Heart right ventricle (tissue), 16 donors: ENCODE measurements at places on chromosomes 3 and 15.

GRCh38 chr15:66594344-66594743 lies 28.5 kb upstream of the LCTL start:
- H3K4me3 ChIP-seq = no peak overlapping the region
- H3K36me3 ChIP-seq = no peaks in the 10 kb centered on the region
- H3K27me3 ChIP-seq = no peaks in the 10 kb centered on the region
- no peak for DNase-seq
- H3K27ac ChIP-seq = no peak overlapping the region

DNA sequence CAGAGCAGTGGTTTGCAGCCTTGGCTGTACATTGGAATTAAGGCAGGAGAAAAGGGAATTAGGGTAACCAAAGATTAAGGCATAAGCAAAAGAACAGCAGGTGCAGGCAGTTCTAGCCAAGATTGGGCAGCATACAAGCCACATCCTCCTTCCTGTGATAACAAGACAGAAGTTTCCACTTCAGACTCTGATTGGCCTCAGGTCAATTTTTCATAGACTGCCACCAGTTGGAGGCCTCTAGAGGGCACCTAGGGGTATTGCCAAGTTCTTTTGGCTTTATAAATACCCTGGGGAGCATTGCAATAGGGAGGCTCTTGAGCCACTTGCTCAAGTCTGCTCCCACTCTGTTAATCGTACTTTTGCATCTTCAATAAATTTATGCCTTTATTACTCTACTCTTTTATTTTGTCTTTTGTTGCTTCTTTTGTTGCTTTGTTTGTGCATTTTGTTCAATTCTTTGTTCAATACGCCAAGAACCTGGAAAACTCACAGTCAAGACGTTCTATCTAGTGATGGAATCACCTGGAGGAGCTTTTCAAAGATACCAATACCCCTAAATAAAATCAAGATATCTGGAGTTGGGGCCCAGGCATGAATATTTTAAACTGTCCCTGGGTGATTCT lies 32.2 kb upstream of the FMN1 start:
- no peak overlapping the region for H3K4me3 ChIP-seq
- peaks cover 6% of the 10 kb centered on the region for H3K4me1 ChIP-seq
- DNase-seq = no peak
- no peaks in the 10 kb centered on the region for H3K36me3 ChIP-seq
- no peaks in the 10 kb centered on the region for H3K27me3 ChIP-seq

GRCh38 chr3:18135060-18135814 lies 289.9 kb downstream of the SATB1 start:
- H3K4me3 ChIP-seq = no peak overlapping the region
- H3K4me1 ChIP-seq = no peaks in the 10 kb centered on the region

GRCh38 chr3:127152684-127153505 lies 40.0 kb upstream of the PRR23E start:
- no peak overlapping the region for H3K4me3 ChIP-seq
- no peak for DNase-seq
- H3K27me3 ChIP-seq = peaks cover 15% of the 10 kb centered on the region
- H3K4me1 ChIP-seq = no peaks in the 10 kb centered on the region
- H3K27ac ChIP-seq = no peak overlapping the region

GRCh38 chr15:56608140-56608778 lies 125.0 kb downstream of the ZNF280D start:
- no peaks in the 10 kb centered on the region for H3K4me1 ChIP-seq
- no peak overlapping the region for H3K4me3 ChIP-seq
- no peaks in the 10 kb centered on the region for H3K27me3 ChIP-seq
- no peak for DNase-seq
- H3K36me3 ChIP-seq = no peaks in the 10 kb centered on the region
- no peak overlapping the region for H3K27ac ChIP-seq

DNA sequence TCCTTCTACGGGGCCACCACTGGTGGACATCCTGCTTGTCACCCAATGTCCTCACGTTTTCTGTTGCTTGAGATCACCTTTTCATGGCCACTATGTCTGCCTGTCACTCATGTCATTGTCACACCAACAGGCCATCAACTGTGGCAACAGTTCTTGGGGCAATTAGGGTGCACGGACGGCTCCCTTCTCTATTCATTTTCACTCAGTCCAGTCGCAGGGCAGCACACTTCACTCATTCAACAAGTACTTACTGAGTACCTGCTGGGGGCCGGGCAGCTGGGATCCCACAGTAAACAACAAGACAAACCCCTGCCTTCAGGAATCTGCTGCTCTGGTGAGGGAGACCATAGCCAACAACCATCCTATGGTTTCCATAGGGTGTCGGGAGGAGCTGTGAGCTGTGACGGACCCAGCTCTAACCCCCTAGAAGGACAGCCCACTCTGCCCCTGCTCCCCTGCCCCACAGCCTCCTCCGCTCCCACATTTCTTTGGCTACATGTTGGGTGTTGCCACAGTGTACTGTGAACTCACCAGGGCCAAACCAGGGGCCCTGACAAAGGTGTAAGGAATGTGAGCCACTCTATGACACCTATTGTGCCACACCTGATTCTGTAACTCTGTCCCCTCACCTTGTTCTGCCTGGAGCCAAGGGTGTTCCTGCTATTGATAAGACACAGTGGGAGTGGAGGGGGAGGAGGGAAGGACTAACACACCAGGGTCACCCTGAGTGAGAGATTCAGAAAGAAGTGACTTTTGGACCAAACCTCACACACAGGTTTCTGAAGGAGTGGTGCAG lies 1.9 kb downstream of the VILL start:
- DNase-seq = no peak
- peaks cover 12% of the 10 kb centered on the region for H3K4me1 ChIP-seq
- no peak overlapping the region for H3K4me3 ChIP-seq
- no peaks in the 10 kb centered on the region for H3K27me3 ChIP-seq
- H3K36me3 ChIP-seq = no peaks in the 10 kb centered on the region
- no peak overlapping the region for H3K27ac ChIP-seq

DNA sequence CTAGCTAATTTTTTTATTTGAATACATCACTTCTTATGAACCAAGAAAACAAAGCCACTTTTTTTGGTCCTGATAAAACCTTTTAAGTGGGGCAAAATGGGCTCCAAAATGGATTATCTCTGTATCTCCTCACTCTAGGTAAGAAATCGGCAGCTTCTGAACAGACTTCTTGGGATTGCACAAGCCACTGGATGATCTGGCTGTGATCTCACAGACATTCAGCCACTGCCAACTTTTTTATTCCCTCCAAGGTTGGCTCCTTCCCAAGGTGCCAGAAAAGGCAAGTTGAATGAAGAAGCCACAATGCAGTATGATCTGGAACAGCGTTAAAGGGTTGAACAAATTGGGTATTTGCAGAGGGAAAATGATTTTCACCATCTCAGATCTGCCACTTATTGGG lies 73.2 kb downstream of the PRICKLE2 start:
- peaks cover 53% of the 10 kb centered on the region for H3K36me3 ChIP-seq
- no peak overlapping the region for H3K27ac ChIP-seq
- H3K27me3 ChIP-seq = no peaks in the 10 kb centered on the region
- H3K4me1 ChIP-seq = peaks cover 25% of the 10 kb centered on the region
- DNase-seq = no peak
- H3K4me3 ChIP-seq = no peak overlapping the region

DNA sequence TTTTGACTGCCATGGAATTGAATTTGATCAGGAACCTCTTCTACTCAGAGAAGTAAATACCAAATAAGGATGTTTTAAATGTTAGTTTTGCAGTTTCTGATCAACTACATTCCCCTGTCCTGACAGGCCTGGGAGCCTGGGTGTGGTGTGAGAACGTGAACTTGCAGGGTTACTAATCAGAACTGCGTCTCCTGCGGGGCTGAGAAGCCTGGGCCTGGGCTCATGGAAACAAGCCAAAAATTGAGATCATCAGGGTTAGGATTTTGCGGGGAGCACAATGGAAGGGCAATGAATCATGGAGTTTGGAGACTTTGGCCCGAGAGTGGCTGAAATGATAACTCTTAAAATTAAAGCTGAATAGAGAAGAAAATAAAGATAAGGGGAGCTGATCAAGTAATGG lies 47.8 kb upstream of the C3orf70 start:
- H3K36me3 ChIP-seq = no peaks in the 10 kb centered on the region
- no peak overlapping the region for H3K27ac ChIP-seq
- H3K4me1 ChIP-seq = no peaks in the 10 kb centered on the region

DNA sequence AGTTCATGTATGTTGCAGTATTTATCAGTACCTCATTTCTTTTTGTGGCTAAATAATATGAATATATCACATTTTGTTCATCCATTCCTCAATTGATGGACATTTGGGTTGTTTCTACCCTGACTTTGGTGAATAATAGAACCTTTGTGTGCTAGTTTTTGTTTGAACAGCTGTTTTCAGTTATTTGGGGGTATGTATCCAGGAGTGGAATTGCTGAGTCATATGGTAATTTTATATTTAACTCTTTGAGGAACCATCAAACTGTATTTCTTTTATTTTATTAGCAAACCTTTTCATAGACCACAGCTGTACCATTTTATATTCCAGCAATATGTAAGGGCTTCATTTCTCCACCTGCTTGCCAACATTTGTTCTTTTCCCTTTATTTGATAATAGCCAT lies 38.4 kb upstream of the RBM5 start:
- no peaks in the 10 kb centered on the region for H3K27me3 ChIP-seq
- no peaks in the 10 kb centered on the region for H3K36me3 ChIP-seq
- no peak overlapping the region for H3K27ac ChIP-seq
- DNase-seq = no peak

DNA sequence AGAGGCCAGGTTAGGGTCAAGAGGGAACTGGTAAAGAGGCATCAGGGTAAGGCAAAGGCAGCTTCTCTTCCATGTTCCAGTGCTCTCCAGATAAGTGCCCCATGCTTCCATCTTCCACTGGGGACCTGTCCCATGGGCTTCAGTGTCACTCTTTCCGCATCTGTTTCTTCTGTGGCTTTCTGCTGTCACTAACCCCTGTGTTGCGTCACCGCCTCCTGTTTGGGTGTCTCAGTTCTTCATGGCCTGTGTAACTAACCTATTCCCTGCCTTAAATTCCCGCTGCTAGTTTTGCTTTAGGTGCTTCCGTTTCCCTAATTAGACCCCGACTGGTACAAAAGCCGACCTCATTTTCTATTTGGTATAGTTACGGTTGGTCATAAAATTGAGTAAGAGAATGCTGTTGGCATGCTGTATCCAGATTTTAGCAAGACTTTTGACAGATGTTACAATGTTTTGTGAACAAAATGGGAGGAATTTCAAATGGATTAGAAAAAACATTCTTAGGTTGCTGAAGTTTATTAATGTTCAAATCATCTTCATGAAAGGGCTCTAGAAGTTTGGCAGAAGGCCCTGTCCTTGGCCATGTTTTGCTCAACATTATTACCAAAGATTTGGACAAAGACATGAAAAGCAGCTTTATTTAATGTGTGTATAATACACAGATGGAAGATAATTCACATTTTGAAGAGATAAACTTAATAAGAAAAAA lies 245.3 kb downstream of the BBX start:
- no peaks in the 10 kb centered on the region for H3K4me1 ChIP-seq
- no peaks in the 10 kb centered on the region for H3K27me3 ChIP-seq
- H3K4me3 ChIP-seq = no peak overlapping the region
- no peak for DNase-seq
- H3K27ac ChIP-seq = no peak overlapping the region

GRCh38 chr3:101466465-101467309 lies 46.3 kb downstream of the SENP7 start:
- peak overlapping the region; percentile 32 for H3K4me3 ChIP-seq
- H3K27ac ChIP-seq = no peak overlapping the region
- peaks cover 11% of the 10 kb centered on the region for H3K4me1 ChIP-seq
- no peak for DNase-seq

DNA sequence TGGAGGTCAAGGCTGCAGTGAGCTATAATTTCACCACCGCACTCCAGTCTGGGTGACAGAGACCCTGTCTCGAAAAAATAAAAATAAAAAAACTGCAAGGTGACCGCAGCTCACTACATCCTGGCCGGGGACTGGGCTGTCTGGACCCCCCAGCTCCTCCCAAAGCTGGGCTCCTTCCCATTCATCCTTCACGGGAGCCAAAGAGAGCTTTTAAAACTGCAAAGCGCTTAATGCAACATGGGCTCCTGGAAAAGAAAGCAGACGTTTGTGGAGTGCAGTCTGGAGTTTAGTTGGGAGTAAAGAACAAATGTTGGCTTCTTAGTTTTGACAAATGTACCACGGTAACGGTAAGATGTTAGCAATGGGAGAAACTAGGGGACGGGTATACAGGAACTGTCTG lies 12.1 kb downstream of the PLXND1 start:
- H3K4me3 ChIP-seq = no peak overlapping the region
- H3K27me3 ChIP-seq = no peaks in the 10 kb centered on the region
- no peak for DNase-seq
- peaks cover 93% of the 10 kb centered on the region for H3K4me1 ChIP-seq
- peak overlapping the region; percentile 88 for H3K27ac ChIP-seq

GRCh38 chr15:48289628-48290027 lies 41.6 kb upstream of the DUT start:
- DNase-seq = no peak
- H3K27me3 ChIP-seq = no peaks in the 10 kb centered on the region
- H3K4me3 ChIP-seq = no peak overlapping the region
- H3K4me1 ChIP-seq = no peaks in the 10 kb centered on the region
- H3K27ac ChIP-seq = no peak overlapping the region
- no peaks in the 10 kb centered on the region for H3K36me3 ChIP-seq

- no peak for DNase-seq
- no peak overlapping the region for H3K4me3 ChIP-seq
- H3K27ac ChIP-seq = peak overlapping the region; percentile 11
- no peaks in the 10 kb centered on the region for H3K27me3 ChIP-seq
Observed at GRCh38 chr3:123084738-123085237, 18.0 kb downstream of the PDIA5 start.

GRCh38 chr15:47964229-47964628 lies 156.6 kb upstream of the SLC24A5 start:
- no peak for DNase-seq
- H3K4me1 ChIP-seq = no peaks in the 10 kb centered on the region
- H3K4me3 ChIP-seq = no peak overlapping the region

DNA sequence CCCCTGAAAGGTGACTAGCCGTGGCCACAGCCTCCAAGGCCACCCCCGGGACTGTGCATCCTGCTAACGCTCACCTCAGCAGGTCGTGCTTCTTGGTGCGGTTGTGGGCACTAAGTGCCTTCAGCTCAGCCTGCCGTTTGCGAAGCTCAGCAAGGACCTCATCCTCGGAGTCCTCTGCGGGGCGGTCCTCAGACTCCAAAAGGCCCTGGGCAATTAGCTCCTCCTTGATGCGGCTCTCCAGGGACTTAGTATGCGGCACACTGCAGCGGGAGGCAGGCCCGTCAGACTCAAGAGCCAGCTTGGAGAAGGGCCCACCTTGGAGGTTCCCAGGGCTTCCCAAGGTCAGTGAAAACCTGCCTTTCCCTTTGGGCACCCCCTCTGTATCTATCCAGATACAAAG lies 8.3 kb downstream of the TADA3 start:
- H3K27ac ChIP-seq = no peak overlapping the region
- no peak for DNase-seq
- H3K4me1 ChIP-seq = no peaks in the 10 kb centered on the region
- no peaks in the 10 kb centered on the region for H3K27me3 ChIP-seq
- H3K36me3 ChIP-seq = peaks cover 4% of the 10 kb centered on the region

- no peak overlapping the region for H3K4me3 ChIP-seq
- no peaks in the 10 kb centered on the region for H3K36me3 ChIP-seq
- no peak overlapping the region for H3K27ac ChIP-seq
- no peaks in the 10 kb centered on the region for H3K27me3 ChIP-seq
Observed at GRCh38 chr3:156189927-156190326, 69.5 kb downstream of the KCNAB1 start.

- H3K4me3 ChIP-seq = no peak overlapping the region
- no peak overlapping the region for H3K27ac ChIP-seq
- no peaks in the 10 kb centered on the region for H3K27me3 ChIP-seq
- peak; percentile 29 for DNase-seq
Observed at GRCh38 chr3:162718697-162719096, 1222.1 kb downstream of the OTOL1 start.
